Breast epithelium (tissue), 4 donors: ENCODE measurements at places on chromosomes 12 and 14.

- H3K4me1 ChIP-seq, result no peaks in the 10 kb centered on the region
- DNase-seq, result no peak
- H3K27ac ChIP-seq, result no peak overlapping the region
- H3K27me3 ChIP-seq, result no peaks in the 10 kb centered on the region
- H3K36me3 ChIP-seq, result no peaks in the 10 kb centered on the region
- H3K4me3 ChIP-seq, result no peak overlapping the region
These were observed 27.6 kb downstream of the LRFN5 start for GRCh38 chr14:41634286-41634685.

- no peak overlapping the region for H3K4me3 ChIP-seq
- H3K27ac ChIP-seq, result peak overlapping the region; percentile 51
- H3K27me3 ChIP-seq, result no peaks in the 10 kb centered on the region
- H3K36me3 ChIP-seq, result no peaks in the 10 kb centered on the region
- H3K4me1 ChIP-seq, result no peaks in the 10 kb centered on the region
- peak; percentile 71 for DNase-seq
These were observed 70.2 kb upstream of the NCOR2 start for GRCh38 chr12:124637581-124637981.

DNA sequence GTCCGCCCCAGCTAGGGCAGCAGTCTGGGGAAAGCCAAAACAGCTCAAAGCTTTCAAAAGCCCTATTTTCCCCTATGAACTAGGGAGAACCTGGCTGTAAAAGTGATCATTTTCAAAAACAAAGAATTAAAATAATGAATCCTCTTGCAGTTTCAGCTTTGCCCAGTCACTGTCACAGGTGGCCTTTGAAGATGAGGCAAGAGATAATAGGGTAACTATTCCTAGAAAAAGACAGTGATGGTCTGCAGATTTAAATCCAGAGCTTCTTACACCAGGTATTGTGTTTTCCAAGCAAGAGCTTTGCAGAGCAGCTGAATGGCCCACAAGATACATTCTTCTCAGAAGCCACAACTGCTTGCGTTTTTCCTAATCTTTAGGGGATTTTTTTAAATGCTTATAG lies 80.2 kb upstream of the NUDT4 start:
- H3K36me3 ChIP-seq, result no peaks in the 10 kb centered on the region
- DNase-seq, result no peak
- H3K27me3 ChIP-seq, result no peaks in the 10 kb centered on the region
- H3K4me3 ChIP-seq, result no peak overlapping the region
- no peak overlapping the region for H3K27ac ChIP-seq

DNA sequence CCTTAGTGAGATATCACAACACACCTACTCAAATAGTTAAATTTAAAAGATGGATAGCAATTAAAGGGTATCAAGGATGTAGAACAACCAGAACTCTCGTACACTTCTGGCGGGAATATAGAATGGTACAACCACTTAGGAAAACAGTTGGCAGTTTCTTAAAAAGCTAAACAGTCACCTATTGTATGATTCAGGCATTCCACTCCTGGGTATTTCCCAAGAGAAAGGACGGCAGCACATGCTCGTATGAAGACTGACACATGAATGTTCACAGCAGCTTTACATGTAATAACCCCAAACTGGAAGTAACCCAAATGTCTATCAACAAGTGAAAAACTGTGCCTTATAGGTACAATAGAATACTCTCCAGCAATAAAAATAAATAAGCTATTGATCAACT lies 465.2 kb downstream of the VRK1 start:
- no peak overlapping the region for H3K27ac ChIP-seq
- H3K4me1 ChIP-seq, result no peaks in the 10 kb centered on the region
- no peaks in the 10 kb centered on the region for H3K36me3 ChIP-seq

- H3K4me3 ChIP-seq, result no peak overlapping the region
- H3K36me3 ChIP-seq, result no peaks in the 10 kb centered on the region
- DNase-seq, result no peak
- H3K27me3 ChIP-seq, result no peaks in the 10 kb centered on the region
These were observed 78.3 kb downstream of the AEBP2 start for GRCh38 chr12:19517583-19517982.

DNA sequence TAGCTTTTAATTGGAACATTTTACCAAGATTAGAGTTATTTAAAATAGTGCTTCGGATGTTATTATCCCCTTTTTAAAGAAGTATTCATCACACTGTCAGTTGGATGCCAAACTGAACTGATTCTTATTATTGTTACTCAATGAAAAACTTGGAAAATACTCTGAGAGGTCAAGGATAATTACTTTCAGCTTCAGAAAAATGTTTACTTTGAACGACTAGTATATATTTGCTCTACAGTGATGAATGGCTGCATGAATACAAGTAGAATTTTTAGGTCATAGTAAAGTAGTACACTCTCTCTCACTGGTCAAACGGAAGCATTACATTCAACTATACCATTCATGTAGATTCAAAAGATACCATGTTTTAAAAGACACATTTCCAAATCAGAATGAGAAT lies 269.2 kb downstream of the CCDC91 start:
- no peaks in the 10 kb centered on the region for H3K36me3 ChIP-seq
- DNase-seq, result no peak
- H3K27me3 ChIP-seq, result no peaks in the 10 kb centered on the region

DNA sequence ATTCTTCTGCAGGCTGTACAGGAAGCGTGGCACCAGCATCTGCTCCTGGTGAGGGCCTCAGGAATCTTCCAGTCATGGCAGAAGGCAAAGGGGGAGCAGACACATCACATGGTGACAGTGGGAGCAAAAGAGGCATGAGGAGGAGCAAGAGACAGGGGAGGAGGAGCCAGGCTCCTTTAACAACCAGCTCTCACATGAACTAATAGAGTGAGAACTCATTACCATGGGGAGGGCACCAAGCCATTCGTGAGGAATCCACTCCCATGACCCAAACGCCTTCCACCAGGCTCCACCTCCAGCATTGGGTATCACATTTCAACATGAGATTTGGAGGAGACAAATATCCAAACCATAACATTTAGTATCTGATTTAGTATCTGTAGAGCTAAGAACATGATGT lies 14.7 kb upstream of the TRIM9 start:
- no peak for DNase-seq
- no peaks in the 10 kb centered on the region for H3K4me1 ChIP-seq
- no peaks in the 10 kb centered on the region for H3K36me3 ChIP-seq
- H3K4me3 ChIP-seq, result no peak overlapping the region
- no peak overlapping the region for H3K27ac ChIP-seq

DNA sequence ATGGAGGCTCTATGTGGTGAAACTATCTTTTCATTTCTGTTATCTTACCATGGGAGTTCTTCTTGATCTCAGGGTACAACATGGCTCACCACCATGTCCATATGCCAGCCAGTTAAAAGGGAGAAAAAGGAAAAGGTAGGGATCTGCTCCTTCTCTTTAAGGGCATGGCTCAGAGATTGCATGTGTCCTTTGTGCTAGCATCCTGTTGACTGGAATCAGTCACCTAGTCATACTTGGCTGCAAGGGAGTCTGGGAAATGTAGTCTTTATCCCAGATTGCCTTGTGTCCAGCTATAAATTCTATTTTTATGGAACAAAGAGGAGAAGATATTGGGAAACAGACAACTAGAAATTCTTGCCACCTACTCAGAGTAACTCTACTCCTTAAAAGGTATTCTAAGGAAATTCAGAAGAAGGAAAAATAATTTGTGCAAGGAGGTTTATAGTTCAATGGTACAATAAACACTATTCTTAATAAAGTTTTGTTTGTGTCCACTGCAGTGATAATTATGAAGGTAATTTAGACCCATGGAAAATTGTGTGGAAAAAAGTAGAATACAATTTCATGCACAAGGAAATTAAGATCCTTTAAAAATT lies 86.4 kb upstream of the RPH3A start:
- H3K4me3 ChIP-seq, result no peak overlapping the region
- no peak for DNase-seq
- no peaks in the 10 kb centered on the region for H3K4me1 ChIP-seq

GRCh38 chr14:66117600-66117999 lies 368.6 kb upstream of the CCDC196 start:
- no peak overlapping the region for H3K27ac ChIP-seq
- no peaks in the 10 kb centered on the region for H3K27me3 ChIP-seq
- DNase-seq, result no peak
- no peak overlapping the region for H3K4me3 ChIP-seq

- H3K27me3 ChIP-seq, result no peaks in the 10 kb centered on the region
- H3K4me3 ChIP-seq, result no peak overlapping the region
- no peaks in the 10 kb centered on the region for H3K4me1 ChIP-seq
- H3K36me3 ChIP-seq, result no peaks in the 10 kb centered on the region
These were observed 53.0 kb downstream of the IFNG-AS1 start for GRCh38 chr12:68042212-68042699.

DNA sequence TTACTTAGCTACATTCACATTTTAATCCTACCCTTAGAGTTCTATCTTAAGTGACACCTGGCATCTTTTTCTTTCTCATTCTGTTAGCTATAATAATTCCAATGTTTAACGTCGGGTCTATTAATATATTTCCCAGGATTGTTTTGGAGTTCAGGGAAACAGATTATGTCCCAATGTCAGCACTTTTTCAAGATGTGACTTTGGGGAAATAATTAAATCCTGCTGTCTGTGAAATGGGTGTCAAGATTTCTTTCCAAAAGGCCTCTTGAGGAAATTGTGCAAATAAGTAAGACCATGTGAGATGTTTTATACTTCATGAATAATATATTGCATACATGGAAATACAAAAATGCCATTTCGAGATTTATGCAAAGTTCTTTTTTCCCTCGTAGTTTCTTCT lies 887.6 kb upstream of the SEL1L start:
- no peaks in the 10 kb centered on the region for H3K4me1 ChIP-seq
- H3K27me3 ChIP-seq, result no peaks in the 10 kb centered on the region
- H3K27ac ChIP-seq, result no peak overlapping the region

- H3K36me3 ChIP-seq, result no peaks in the 10 kb centered on the region
- H3K4me1 ChIP-seq, result no peaks in the 10 kb centered on the region
These were observed 12.3 kb downstream of the IL31 start for GRCh38 chr12:122161682-122162081.

DNA sequence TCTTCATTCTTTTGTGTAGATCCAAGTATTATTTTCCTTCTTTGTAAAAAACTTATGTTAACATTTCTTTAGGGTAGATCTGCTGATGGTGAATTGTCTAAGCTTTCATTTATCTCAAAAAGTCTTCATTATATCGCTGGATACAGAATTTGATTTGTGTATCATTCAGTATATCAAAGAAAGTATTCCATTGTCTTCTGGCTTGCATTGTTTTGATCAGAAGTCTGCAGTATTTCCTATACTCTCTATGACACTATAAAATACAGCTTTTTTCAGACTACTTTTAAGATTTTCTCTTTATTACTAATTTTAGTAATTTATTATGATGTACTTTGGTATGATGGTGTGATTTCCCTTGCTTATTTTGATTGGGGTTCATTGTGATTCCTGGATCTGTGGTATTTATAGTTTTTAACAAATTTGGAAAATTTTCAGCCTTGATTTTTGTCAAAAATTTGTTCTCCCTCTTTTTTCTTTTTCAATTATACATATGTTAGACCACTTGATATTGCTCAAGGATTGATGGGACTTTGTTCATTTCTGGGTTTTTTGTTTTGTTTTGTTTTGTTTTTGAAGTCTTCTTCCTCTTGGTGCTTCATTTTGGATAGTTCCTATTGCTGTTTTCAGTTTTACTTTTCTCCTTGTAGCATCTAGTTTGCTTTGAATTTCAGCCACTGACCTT lies 176.5 kb downstream of the ZFP36L1 start:
- H3K27ac ChIP-seq, result no peak overlapping the region
- no peaks in the 10 kb centered on the region for H3K36me3 ChIP-seq
- DNase-seq, result no peak
- no peak overlapping the region for H3K4me3 ChIP-seq

DNA sequence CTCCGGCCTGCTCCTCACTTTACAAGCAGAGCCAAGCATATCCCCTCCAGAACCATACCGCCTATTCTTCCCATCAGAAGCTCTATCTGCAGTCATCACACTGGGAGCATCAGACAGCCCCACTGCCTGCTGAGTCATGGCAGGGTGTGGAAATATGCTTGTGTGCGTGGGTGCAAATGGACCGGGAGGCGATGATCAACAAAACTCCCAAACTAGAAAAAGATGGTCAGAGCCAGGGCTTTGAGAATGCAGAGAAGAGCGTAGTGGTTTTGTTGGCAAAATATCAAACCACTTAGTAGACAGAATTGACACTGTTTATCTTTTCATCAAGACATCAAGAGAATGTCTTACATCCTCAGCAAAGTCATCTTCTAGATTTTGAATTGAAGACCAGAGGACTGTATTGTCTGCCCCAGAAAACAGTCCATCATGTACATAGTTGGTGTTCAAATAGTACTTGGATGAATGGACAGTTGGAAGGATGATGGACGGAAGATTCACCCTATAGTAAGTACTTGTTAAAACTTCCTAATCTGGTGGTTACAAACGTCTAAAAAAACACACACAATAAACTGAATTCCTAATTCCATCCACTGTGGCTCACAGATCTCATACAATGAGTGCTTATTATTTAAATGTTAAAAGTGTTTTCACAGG lies 54.9 kb downstream of the VWF start:
- H3K36me3 ChIP-seq, result no peaks in the 10 kb centered on the region
- H3K4me1 ChIP-seq, result no peaks in the 10 kb centered on the region
- DNase-seq, result no peak
- H3K4me3 ChIP-seq, result no peak overlapping the region

DNA sequence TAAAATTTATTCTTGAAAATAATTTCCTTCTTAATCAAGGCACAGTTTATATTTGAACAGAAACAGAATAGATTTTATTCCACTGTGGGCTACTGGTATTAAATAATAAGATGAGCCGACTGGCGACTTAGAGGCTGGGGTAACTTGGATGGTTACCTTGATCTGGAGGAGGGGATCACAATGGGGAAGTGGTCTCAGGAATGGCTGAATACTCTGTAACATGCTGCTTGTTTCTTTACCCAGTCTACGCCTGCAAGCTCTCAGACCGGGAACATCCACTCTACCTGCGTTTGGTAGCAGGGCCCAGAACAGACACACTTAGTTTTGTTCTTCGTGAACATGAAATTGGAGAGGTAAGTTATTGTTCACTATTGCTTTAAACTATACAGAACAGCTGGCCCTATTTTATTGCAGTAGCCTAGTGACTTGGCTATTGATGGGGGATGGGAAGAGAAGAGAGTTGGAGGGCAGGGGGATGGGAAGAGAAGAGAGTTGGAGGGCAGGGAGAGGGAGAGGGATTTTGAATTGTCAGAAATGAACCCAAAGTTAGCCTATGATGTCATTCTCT lies 67.9 kb downstream of the GNS start:
- H3K36me3 ChIP-seq, result no peaks in the 10 kb centered on the region
- DNase-seq, result no peak
- H3K4me3 ChIP-seq, result no peak overlapping the region
- H3K4me1 ChIP-seq, result no peaks in the 10 kb centered on the region

DNA sequence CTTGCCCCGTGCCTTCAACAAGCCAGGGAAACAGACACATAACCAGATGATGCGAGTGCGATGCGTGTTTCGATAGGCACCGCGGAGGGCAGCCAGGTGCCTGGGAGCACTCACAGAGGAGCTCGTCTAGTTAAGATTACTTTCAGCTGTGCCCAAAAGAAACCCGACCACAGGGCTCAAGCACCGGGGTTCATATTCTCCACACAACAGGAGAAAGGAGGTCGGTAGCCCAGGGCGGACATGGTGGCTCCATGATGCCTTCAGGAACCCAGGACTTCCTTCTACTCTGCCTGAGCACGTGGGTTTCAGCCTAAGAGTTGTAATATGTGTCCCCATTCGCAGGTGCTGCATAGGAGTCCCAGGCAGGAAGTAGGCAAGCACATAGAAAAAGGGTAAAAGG lies 53.7 kb upstream of the DDX11 start:
- H3K4me1 ChIP-seq, result no peaks in the 10 kb centered on the region
- H3K27ac ChIP-seq, result no peak overlapping the region
- H3K4me3 ChIP-seq, result no peak overlapping the region

GRCh38 chr12:72296389-72296788 lies 24.2 kb downstream of the TRHDE start:
- no peak overlapping the region for H3K27ac ChIP-seq
- no peaks in the 10 kb centered on the region for H3K27me3 ChIP-seq
- H3K4me1 ChIP-seq, result no peaks in the 10 kb centered on the region
- H3K4me3 ChIP-seq, result no peak overlapping the region
- no peaks in the 10 kb centered on the region for H3K36me3 ChIP-seq
